D721Med (cell line): ENCODE measurements at places on chromosomes 11 and 22.

- DNase-seq: peak; percentile 68
These were observed 113.6 kb downstream of the MICAL2 start for GRCh38 chr11:12223771-12224536.

DNA sequence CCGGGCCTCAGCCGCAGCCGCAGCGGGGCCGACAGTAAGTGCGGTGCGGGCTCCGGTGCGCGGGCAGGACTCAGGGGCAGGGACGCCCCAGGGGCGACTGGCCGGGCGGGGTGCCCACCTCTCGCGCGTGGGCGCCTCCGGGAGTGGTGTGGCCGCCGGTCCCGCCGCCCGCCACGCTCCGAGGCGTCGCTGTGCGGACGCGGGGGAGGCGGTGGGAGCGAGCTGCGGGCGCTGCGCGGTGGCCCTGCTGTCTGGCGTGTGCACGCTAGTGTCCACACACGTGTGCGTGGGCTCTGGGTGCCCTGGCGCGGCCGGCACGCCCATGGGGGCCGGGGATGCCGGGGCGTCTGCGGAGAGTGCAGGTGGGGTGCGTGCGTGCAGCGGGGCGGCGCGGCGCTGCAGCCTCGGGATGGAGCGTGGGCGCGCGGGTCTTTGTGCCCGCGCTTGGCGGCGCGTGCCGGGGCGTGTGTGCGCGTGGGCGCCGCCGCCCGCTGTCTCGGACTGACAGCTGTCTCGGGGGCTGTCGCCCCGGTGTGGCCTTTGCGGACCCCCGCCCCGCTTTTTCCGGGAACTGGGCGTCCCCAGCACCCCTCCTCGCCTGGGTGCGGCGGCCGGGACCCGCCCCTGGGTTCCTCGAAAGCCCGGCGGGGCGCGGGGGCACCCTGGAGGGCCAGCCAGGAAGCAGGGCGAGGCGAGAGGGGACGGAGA lies 804 bp downstream of the KCNK4 start:
- DNase-seq: no peak

- DNase-seq: no peak
These were observed 3.9 kb downstream of the CDC45 start for GRCh38 chr22:19483481-19484244.

DNA sequence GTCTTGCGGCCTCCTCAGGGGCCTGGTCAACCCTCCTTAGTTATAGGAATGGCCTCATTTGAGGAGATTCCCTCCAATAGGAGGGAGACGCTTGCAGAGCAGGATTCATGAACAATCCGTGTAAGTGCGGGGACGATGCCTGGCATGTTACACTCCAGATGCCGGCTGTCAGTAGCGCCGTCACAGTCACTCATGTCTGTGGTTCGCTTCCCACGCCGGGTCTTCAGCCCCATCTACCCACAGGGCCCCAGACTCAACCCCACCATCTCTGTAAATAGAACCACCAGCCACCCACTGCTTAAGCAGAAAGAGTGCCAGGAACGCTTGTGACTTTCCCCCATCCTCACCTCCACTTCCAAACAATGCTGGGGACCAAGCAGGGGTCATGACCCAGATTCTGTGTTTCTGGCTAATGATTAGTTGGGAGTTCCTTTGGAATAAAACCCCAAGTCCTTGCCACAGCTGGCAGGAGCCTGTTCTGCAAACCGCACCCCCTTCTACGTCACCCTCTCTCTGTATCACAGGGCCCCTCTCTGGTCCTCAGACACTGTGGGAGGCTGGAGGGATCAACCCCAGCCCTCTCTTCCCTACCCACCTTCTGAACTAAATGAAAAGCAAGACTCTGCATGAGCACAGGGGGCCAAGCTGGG lies 38.8 kb upstream of the TOLLIP start:
- DNase-seq: no peak

DNA sequence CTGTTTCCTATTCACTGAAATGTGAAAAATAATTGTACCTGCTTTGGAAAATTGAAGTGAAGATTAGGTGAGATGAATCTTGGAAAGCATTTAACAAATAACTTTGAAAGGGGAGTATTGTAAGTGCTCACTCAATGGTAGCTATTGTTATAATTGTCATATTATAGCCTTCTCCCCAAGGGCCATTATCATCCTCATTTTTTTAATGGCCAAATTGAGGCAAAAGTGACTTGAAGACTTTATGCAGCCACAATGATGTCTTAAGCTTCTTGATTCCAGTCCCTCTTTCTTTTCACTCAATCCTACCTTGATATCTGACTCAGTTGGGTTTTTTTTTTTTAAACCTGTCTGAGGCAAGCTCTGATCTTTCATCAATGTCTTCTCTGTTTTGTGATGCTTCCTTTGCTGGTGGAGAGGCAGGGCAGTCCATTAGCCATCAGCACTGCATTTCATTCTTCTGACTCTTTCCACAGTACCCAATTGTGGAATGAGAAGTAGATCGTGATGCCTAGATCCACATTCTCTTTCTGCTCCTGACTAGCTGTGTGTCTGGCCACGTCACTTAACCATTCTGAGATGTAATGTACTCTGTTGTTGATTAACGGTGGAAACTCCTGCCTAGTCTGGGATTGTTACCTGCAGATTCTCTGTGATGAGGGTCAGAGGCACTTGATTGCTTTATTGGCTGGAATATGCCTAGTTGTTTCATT lies 101.4 kb downstream of the DBX1 start:
- DNase-seq: no peak

- DNase-seq: no peak
These were observed 15.5 kb upstream of the CEP295 start for GRCh38 chr11:93645938-93646337.

DNA sequence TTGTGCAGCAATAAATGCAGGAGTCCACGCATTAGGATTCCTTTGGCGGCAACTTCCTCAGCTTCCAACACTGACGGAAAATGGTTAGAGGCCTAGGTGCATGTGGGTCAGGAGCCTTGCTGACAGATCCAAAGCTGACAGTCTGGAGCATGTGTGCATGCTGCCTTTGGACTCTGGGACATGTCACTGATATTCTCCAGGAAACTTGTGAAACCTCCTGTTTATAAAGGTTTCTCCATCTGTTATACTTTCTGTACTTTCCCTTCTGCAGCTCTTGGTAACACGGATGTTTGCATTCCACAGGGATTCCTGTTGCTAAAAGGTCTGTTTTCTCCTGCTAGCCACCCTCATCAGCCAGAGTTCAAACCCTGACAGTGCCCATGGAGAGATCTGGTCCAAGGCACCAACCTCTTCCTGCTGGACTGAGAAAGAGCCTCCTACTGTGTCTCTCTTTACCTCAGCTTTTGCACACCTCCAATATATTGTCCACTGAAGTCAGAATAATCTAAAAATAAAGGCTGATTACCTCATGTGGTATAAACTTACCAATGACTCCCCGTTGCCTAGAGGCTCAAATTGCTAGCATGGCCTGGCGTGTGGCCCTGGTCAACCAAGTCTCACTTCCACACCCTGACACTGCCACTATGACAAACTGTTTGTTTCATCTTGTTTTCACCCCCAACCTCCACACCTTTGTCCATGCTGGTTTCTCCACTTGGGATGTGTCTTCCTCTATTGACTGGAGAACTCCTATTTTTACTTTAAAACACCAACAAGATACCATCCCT lies 31.1 kb upstream of the LYVE1 start:
- DNase-seq: no peak

DNA sequence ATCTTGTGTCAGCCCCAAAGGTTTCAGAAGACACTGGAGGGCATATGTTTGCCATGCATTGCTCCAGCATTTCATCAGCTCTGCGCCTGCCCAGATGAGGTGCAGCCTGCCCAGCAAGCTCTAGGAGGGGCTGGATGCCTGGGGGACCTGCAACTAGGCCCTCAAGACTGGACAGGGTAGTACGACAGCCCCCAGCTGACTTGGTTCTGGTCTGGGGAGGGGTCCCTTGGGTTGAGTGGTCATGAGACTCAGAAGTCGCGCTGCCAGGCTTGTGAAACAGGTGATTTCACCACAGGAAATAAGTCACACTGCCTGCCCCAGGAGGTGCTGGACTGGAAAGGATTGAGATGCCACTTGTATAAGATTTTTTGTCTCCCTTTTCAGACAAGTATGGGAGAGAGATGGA lies 23.4 kb downstream of the TPBGL start:
- DNase-seq: no peak

DNA sequence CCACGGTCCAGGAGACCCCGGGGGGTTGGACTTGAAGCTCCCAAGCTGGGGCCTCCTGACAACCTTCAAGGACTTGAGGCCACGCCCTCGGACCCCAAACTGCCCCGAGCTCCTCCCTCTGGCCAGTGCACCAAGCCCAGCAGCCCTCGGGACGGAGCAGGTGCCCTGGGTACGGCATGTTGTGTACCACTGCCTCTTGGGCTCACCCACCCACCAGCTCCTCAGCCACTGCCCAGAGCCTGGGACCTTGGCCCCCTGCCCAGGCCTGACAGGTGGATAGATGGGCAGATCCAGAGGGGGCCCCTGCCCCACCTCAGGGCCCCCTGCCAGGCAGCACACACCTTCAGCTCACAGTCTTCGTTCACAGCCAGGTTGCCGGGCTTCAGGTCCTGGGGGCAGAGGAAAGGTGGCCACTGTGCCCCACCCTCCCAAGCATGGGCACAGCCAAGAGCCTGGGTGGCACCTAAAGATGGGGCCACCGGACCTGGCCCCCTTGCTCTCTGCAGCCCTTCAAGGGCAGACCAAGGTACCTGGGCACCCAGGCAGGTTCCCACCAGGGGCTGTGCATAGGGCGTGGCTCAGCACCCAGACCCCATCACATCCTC lies 5.1 kb downstream of the MAPK12 start:
- no peak for DNase-seq

DNA sequence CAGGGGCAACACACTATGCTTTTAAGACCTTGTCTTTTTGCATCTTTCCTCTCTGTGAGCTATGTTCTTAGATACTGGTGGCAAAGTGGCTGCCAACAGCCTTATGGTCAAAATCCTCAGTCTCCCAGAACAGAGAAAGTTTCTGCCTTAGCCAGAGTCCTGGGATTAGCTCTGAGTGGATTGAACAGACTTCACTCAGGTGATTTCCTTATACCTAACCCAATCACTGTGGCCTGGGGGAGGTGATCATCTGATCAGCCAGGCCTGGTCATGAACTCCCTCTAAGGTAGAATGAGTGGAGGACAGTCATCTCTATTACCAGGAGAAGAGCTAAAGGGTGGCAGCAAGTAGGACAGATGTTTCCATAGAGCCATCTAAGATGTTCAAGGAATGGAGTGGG lies 218.5 kb upstream of the E2F8 start:
- no peak for DNase-seq

DNA sequence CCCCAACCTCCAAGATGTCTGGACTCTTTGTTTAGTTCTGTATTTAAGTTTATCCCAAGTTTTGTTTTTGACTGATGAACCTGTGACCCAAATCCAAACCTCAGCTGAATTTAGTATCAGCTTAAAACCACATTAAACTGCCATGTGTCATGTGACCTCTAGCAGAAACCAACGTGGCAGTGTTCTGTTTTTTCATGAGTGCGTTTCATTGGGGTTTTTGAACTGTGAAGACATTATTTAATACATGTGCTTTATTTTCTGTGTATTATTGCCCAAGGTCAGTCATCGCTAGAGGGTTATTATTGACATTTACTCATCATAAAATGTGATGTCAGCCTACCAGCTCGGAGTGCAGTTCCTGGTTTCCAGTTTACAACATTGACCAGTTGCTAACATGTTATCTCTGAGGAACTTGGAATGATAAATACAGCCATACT lies 1.8 kb downstream of the TLCD5 start:
- DNase-seq: no peak

DNA sequence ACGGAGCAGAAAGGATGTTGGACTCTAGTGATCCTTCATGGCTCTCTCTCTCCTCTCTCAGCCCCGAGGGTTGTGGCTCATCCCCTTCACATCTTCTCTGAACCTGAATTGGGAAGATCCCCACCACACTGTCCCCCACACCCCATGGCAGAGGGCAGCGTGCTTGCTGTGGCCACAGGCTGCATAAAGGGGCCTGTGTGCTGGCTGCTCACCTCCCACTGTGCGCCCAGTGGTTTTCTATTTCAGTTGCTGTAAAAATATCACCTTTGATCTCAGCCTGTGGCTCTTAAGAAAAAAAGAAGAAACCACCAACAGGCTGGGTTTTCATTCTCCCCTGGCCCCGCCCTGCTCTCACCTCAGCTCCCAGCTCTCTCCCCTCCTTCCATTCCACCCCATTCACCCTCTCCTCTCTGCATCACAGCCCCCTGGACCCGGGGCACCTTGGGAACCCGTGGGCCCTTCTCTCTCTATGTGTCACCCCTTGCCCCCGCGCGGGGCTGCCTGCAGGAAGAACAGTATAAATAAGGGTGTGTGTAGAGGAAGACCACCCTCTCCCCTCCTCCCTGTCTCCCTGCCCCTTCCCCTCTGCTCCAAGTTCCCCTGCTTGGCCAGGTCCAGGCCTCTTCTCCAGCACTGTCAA lies 25.8 kb upstream of the WNT11 start:
- DNase-seq: no peak

GRCh38 chr11:116697639-116698038 lies 75.1 kb downstream of the BUD13 start:
- DNase-seq: no peak

- no peak for DNase-seq
These were observed 306.8 kb downstream of the MN1 start for GRCh38 chr22:27494785-27495184.

DNA sequence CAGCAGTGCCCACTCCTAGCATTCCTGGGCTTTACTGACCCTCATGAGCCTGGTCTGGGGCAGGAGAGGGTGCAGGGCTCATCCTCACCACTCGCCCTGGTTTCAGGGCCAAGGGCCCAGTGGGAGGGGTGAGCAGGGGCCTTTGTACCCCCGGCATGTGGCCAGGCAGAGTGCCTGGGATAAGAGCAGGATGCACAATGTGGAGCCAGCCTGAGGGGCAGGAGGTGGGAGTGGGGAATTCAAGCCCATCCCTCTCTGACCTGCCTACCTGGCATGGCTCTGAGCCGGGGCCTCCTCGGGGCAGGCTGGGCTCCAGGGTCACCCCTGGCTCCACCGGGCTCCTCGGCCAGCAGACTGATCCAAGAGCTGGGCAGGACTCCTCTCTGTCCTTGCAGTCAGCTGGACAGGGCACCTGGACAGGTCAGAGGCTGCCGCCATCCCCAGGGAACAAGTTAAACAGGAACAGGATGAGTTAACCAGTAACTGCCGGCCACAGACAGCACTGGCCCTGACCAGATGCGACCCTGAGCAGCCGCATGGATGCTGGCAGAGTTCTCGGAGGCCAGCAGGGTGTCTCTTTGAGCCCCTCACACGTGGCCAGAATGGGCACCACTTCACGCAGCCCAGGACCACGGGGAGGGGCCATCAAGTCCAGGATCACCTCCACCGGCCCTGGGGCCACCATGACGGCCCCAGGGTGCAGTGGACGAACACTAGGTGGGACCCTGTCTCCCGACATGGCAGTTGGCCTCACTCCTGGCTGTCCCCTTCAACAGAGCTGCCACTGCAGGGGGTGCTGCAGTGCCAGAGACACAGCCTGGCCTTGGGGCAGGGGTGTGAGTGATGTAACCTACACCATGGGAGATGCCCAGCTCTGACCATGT lies 5.0 kb downstream of the SIGIRR start:
- DNase-seq: no peak

- DNase-seq: no peak
These were observed 13.8 kb upstream of the SLC39A13 start for GRCh38 chr11:47394322-47395222.

GRCh38 chr11:33187998-33188722 lies 26.9 kb upstream of the CSTF3 start:
- DNase-seq: no peak

GRCh38 chr11:369336-370018 lies at the start of gene B4GALNT4:
B4GALNT4 (plus strand) TSS chr11:369499; CDS start chr11:369804, 305 bp downstream.
- DNase-seq: peak; percentile 63

- no peak for DNase-seq
These were observed 332.8 kb upstream of the MTNR1B start for GRCh38 chr11:92636543-92637188.
